ENCODE measurements at places on chromosomes 12 and 14. TPM values are rescaled to one million over a fixed set of nuclear protein-coding genes. Genes with fewer than 3 reads are reported as not detected.

DNA sequence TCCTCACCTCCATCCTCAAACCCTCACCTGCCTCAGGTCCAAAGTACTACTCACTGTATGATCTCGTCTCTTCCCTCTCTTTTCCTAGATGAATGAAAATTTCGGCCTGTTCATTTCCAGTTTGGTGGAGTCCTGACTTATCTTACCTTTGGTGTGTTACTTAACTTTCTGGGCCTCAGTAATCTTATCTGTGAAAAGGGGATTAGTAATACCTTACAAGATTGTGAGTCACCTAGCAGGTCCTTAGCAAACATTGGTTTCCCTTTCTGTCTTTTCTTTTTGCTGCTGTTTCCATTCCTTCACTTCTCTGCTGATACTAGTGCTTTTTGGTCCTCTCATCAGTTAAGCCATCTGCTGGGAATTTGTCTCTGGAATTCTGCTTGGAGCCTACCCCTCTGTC lies 52.8 kb downstream of the AKAP6 start:
- no peak for DNase-seq

DNA sequence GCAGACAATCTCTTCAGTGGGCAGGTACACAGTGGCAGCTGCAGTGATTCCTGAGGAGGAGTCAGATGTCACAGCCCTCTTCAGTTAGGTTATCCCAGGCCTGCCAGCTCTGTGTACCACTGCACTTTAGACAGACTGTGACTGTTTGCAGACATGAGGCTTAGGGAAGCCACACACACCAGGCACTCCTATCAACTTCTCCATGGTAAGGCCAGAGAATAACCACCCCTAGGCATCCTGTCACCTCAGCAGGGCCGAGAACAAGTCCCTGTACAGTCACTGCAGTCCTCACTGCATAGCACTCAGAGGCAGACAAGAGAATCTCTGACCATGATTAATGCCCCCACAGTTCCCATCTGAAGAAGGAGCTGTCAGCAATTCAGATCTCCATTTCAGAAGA lies 296.5 kb downstream of the GALC start:
- DNase-seq: no peak

GRCh38 chr14:103027451-103027850 lies 29.9 kb downstream of the CDC42BPB start:
- no peak for DNase-seq

The NPC2 gene
- total RNA-seq: 337 TPM

DNA sequence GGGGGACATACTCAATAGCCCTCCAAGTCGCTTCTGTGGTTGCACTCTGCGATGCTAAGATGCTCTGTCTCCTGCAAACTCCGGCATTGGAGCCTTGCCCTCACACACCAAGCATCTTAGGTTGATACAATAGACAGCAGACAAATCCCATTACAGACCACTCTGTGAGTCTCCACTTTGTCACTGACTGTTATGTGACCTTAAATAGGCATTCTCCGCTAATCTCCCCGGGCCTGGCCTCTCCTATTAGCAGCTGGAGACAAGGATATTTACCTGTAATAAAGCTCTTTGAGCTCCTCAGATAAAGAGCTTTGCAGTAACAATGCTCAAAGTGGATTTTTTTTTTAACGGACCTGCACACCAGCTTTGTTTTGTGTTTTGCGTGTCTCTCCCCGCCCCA lies 479.7 kb upstream of the TBX3 start:
- no peak for DNase-seq

DNA sequence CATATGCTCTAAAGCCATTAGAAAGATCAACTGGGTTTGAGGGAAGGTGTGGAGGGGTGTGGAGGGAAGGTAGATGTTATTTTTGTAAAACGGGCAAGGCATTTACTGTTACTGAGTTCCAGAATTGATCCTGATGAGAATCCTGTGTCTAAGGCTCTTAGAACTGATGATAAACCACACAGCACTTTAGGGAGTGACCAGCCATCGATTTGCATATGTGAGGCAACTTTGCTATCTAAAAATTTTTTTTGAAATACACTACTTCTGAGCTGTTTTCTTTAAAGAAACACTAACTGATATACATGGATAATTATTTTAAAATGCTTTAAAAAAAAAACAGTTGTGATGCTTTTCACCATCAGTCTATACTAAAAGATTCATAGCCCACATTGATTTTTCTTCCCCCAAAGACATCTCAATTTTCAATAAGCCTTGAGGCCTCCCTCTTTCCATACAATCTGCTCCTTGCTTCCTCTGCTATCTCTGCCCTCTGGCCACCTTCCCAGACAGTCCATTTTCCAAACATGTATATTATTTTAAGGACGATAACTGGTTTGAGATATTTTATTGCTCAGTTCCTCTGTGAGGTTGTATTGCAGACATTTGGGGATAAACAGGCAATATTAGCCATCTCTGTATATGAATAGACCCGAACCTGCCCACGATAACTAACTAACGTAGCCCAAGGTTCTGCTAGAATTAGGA lies 265.9 kb downstream of the EFCAB11 start:
- no peak for DNase-seq

The TEX52 gene
- total RNA-seq: not detected

- DNase-seq: no peak
These were observed 200.6 kb upstream of the MGAT4C start for GRCh38 chr12:86456776-86457175.

DNA sequence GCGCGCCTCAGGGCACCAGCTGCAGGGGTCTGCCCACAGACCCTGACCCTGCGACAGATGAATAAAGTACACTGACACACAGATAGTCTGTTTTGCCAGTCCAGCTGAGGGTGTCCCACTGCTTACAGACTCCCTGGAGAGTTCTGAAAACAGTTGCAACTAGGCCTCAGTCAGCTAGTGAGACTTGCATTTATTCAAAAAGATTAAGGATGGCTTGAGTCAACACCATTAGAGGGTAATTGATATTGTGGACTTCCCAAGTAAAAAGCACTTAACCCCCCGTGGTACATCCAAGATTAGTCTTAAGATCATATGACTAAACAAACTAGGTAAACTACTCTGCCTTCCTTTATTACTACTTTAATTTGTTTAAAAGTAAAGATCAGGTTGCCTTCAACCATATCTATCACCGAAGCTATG lies 11.1 kb upstream of the PSEN1 start:
- DNase-seq: no peak

DNA sequence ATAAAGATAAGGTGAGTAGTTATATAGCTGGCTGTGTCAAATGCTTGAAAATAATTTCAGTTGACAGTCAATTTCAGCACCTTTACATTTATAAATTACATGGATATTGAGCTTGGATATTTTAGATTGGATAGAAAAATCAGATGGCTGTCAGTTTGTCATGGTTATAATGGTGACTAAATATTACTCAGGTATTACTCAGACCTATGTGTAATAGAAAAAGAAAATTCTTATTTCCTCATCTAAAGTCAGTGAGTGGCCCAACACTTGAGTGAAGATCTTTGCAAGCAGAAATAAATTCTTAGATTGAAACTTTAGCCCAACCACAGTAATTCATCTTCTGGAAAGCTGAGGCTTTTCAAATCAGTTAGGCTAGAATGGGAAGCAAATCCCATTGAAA lies 354.4 kb downstream of the NAV3 start:
- no peak for DNase-seq

The VWF gene
- total RNA-seq: 107 TPM

GRCh38 chr14:22375321-22375930 lies 213.6 kb downstream of the DAD1 start:
- DNase-seq: no peak

GRCh38 chr12:30164382-30165318 lies 380.9 kb upstream of the TMTC1 start:
- DNase-seq: no peak

DNA sequence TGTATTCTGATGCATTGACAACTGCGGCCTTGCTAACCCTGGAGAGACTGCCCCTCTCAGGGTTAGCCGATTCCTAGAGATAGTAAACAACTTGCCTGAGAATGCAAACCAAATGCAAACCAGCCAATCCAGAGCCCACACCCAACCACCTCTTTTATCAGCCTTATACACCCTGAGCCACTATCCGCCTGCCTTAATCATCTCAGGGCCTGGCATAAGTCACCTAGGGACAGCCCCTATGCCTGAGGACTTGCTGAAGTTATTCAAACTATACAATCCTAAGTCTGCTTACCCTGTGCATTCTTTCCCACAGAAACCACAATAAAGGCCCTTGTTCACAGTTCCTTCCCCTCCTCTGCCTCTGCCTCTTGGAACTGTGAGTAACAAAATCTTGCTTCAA lies 177.2 kb downstream of the KCNA5 start:
- no peak for DNase-seq

DNA sequence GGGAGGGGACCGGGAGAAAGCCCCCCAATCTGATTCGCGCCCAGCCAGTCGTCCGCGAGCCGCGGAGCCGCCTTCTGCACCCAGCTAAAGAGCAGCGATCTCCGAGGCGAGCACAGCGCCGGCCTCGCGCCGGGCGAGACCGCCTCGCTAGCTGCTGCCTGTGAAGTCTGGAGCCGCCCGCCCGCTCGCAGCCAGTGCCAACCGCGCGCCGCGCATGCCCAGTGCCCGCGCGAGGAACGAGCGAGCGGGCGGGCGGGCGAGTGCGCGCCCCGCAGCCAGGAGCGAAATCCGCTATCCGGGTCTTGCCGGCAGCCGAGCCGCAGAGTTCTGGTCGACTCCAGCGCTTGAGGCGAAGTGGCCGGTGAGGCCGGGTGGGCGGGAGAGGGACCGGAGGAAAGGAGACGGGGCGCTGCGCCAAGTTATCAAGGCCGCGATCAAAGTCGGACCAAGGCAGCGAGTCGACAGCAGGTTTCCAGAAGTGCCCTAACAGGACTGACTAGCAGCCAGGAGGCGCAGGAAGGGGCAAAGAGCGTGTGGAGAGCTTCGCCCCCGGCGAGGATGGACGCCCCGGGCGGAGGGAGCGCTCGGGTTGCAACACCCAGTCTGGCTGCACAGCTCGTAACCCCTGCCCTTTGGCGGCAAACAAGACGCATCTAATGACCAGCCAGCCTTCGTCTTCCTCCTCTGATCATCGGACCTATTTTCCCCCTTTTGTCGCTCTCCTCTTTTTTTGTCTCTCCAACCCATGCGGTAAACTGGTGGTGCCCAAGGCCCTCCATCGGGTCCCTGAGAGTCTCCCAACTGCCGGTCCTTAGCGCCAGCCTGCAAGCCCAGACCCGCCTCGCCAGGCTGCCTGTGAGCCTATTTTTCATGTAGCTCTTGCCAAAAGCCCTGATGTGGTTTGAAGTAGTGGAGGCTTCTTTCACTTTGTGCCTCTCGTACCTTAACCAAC lies at the start of gene EPS8:
TSS of gene EPS8 (minus strand) at position 169 of the 952 bp plus-strand sequence. CDS start 106,437 bp downstream, outside the sequence.
- peak; percentile 82 for DNase-seq

GRCh38 chr12:69921831-69922230 lies 96.8 kb downstream of the MYRFL start:
- DNase-seq: no peak

GRCh38 chr14:89262041-89262440 lies 155.0 kb downstream of the FOXN3 start:
- DNase-seq: peak; percentile 43

The TGM1 gene
- total RNA-seq: 210 TPM

DNA sequence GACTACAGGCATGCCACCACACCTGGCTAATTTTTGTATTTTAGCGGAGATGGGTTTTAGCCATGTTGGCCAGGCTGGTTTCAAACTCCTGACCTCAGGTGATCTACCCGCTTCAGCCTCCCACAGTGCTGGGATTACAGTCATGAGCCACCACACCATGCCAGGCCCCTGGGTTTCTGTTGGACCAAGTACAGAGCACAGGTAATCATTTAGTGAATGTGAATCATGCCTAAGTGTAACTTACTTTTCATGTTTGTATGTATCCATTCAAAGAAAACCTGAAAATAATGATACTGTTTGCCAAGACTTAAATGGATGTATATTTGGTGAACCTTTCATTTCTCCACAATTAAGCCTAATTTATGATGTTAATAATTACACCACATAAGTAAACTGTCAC lies 65.9 kb downstream of the FGD6 start:
- DNase-seq: no peak

DNA sequence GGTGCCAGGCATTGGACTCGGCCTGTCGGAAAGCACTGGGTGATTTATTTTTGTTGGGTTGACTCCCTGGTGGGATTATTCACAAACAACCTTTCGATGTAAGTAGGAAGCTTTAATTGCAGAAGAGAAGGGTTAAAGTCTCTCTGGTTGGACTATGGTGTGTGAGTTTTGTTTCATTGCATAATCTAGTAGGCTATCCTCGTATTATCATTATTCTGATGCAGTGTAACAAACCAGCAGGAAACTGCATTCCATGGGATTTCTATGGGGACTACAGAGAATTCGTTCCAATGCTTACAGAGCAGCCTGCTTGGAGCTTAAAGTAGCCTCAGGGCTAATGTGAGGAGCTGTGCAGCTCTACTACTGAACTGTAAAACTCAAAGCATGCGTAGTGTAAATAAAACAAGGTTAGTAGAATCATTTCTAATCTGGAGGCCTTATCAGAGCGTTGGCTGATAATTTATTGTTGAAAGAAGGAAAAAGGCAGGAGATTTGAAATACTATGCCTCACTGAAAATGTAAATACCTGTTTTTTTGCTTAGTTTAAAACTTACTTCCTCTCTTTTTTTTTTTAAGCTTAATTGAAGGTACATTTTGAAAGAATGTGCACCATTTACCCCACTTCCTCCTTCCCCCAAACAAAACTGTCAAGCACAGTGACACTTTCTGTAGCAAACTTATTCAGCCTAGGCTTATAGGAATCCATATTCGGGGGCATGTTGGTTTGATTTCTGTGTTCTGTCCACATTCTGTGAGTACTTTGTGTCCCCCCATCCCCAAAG lies 226.7 kb downstream of the NPAS3 start:
- no peak for DNase-seq

DNA sequence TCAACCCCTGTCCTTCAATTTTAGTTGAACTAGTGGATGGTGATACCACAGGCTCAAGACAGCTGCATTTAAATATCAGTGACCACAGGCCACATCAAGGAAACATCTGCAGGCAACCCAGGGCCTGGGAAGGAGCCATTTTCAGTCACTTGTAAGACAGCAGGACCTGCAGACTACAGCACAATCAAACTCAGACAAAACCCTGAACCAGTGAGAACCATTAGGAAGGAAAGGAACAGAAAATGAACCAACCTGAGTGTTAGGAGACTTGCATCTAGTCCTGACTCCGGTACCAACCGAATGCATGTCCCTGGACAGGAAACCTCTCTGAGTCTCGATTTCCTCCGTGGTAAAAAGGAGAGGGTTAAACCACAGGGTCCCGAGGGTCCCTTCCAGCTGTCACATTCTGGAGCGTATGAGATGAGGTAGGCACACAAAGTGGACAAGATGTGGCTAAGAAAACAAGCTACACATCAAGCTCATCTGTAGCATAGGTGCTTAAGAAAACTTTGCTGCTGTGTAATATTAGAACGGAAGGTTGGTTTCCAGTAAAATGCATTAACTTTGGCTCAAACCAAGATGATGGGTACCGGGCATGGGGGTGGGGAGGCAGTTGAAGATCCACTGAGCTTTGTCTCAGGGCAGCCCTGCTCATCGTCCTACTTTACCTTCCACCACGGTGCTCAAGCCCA lies 1.6 kb upstream of the CDKN1B start:
- DNase-seq: no peak

DNA sequence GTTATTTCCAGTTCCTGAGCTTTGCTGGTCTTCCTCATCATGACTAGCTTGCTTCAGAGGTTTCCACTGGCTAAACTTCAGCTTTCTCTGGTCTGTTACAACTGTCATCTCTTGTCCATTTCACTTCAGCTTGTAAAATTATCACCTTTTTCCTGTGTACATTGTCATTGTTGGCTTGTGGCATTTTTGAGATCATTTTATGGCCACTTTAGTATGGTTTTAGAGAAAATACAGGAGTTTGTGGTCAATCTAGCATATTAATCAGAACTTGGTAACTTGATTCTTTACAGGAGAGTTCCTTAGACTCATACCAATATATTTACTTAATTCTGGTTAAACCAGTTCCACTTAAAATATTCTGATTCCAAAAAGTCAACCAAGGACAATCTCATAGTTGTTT lies 235.9 kb upstream of the KITLG start:
- DNase-seq: no peak

- DNase-seq: no peak
These were observed 335.4 kb downstream of the LRIG3 start for GRCh38 chr12:58584880-58585279.
